ENCODE measurements at places on chromosomes 12 and 14.

GRCh38 chr14:82500222-82500621 is 966.6 kb upstream of the SEL1L start:
- no peak for DNase-seq

DNA sequence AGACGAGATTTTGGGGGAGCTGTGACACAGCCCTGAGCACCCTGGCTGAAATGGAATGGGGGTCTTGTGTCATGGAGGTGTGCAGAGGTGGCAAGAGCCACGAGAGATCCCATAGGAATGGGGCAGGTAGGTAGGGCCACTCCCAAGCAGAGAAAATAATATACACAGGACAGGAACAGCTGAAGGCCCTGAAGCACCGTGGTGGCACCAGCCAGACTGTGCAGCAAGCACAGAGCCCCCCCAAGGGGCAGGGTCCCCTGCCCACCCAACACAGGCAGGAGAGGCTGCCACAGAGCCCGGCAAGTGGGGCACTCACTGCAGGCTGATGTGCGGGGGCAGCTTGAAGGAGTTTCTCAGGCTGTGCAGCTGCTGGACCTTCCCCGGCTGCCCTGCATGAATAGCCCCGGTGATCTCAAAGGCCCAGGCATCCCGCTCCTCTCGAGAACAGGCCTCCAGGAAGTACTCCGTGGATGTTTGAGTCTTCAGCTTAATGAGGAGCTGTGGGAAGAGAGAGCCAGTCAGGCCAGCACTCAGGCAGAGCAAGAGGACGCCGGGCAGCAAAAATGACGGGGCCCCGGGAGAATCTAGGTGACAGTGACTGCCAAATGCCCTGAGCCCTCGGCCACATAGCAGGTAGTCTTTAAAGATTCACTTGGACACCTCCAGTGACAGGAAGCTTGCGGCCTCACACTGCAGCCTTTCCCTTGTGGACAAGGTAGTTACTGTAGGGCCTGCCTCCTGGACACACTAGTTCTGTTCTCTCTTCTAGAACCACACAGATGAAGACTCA is 16.7 kb downstream of the PLEK2 start:
- no peak for DNase-seq

GRCh38 chr12:122895320-122895703 is 612 bp downstream of the VPS37B start:
- no peak for DNase-seq

- no peak for DNase-seq
Measured at GRCh38 chr12:132379996-132380395, 50.6 kb upstream of the GALNT9 start.

GRCh38 chr14:70118064-70118463 is 70.7 kb downstream of the SLC8A3 start:
- DNase-seq: no peak

DNA sequence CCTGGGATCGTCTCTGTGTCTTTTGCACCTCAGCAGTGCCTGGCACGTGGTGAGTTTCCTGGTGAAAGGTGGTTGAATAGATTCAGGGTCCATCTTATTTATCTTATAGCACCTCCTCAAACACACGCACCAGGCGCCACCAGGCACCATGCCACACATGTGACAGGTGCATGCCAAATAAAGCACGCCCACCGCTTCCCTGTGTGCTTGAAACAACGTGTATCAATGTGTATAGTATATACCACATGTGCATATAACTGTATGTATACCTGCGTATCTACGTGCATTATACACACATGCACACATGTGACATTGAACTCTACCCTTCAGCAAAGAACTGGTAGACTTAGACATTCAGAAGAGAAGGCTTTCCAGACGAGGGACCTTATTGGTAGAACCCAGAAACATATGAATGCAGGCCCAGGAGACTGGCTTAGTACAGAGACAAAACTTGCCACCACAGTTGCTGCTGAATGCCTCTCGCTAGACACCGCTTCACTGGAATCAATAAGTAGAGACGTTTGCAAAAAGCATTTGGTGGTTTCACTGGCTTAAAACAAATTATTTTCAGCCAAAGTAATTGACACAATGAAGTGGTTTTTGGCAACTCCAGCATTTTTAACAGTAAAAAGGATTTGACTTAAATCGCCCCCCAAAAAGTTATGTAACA is 10.0 kb downstream of the EML1 start:
- no peak for DNase-seq

DNA sequence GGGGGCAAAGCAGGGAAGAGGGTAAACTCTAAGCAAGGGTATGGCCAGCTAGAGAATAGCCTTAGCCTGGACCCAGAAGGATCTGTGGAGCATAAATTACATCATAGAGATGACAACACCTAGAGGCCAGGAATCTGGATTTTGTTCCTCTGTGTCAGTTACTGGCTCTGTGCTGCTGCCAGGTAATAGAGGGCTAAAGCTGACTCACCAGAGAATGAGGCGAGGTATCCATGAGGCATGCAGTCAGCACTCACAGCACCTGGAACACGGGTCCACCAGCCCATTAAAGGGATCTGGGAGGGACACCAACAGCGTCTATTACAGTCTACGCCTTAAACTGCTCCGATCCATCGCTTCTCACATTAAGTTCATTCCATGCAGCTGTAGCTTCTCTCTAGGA is 74.9 kb upstream of the CMKLR1 start:
- DNase-seq: no peak

DNA sequence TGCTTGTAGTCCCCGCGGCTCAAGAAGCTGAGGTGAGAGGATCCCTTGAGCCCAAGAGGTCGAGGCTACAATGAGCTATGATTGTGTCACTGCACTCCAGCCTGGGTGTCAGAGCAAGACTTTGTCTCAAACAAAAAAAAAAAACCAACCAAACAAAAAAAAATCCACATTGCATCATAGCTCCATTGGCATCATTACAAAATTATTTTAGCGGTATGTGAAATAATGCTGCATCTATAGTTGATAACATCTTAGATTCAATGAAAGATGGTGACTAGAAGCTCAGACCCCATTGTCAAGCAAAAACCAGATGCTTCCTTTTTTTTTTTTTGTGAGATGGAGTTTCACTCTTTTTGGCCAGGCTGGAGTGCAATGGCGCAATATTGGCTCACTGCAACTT is 14.8 kb upstream of the PTHLH start:
- DNase-seq: no peak
